ENCODE measurements at places on chromosomes 6 and 20.

DNA sequence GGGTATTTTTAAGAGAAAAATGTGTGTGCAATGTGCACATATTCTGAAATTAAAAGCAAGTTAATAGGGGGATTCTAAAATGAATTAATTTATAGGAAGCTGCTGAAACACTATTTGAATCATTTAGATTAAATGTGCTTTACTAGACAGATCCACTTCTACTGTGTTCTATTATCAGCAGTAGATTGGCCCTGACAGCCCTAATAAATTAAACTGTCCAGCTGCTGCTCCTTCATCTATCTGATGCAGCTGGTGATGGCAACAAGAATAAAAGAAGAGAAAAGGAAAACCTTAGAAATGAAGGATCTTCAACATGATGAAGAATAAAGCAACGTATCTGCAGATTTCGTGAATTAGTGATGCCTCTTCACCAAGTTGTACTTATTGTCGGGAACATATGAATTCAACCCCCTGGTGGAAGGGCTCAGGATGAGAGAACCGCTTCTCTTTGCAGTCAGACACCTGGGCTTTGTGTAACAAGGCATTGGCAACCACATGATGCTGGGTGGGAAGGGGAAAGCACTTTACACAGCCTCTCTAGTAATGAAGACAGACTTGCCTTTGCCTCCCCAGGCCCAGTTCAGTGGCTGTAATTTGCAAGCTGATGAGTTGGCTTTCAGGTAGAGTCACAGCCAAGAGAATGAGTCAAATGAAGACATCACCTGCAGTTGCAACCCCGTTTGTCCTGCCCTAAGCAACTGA, 94.4 kb downstream of the LAMP5 start:
- no peak for DNase-seq

GRCh38 chr6:4774715-4775493, 1.3 kb upstream of the CDYL start:
- DNase-seq = no peak

- no peak for DNase-seq
These were observed 10.7 kb downstream of the PPIL1 start for GRCh38 chr6:36863670-36864540.

GRCh38 chr20:16040742-16041141, 532.5 kb downstream of the KIF16B start:
- no peak for DNase-seq

DNA sequence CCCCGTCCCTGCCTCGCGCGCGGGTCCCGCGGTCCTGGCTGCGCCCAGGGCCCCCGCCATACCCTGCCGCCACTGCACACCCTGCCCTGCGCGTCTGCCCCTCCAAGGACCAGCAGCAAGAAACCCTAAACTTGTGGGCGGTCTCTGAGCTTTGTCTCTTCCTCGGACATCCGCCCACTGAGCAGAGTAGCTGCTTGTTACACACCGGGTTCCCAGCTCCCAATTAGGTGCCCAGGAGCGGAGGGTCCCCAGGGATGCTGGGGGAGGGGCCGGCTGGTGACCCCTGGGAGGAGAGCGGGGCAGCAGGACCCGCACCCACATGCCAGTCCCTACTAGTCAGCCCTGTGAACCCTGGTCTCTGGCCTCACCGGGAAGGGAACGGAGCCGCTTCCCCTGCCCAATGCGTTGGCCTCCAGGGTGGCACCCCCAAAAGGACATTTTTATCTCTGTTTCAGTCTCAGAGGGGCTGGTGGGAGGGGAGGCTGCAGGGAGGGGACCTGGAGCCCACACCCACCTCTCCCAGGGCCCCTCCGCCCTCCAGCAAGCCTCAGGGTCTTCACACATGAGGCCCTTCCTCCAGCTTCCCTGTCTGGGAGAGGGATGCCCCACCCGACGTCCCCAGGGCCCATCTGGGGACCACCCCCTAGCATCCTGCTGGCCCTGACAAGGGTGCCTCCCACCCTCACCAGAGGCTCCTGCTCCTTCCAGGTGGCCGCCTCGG, 10.5 kb downstream of the STMN3 start:
- DNase-seq = no peak

DNA sequence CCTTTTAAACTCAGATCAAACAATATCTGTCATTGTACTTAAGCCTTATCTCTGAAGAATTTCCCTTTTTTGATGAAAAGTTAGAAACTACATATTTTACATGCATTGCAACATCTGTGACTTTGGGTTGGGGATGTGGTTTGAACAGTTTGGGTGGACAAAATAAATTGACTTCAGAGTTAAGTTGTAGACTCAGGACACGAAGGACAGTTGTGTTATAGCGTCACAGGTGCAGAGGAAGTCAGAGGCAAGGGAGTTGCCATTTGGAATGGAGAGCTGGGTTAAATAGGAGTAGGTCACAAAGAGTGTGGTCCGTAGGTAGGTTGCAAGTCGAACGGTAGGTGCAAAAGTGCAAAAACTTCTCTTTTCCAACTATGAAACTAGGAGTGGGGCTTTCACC, 46.0 kb downstream of the ZFAND3 start:
- DNase-seq = no peak

DNA sequence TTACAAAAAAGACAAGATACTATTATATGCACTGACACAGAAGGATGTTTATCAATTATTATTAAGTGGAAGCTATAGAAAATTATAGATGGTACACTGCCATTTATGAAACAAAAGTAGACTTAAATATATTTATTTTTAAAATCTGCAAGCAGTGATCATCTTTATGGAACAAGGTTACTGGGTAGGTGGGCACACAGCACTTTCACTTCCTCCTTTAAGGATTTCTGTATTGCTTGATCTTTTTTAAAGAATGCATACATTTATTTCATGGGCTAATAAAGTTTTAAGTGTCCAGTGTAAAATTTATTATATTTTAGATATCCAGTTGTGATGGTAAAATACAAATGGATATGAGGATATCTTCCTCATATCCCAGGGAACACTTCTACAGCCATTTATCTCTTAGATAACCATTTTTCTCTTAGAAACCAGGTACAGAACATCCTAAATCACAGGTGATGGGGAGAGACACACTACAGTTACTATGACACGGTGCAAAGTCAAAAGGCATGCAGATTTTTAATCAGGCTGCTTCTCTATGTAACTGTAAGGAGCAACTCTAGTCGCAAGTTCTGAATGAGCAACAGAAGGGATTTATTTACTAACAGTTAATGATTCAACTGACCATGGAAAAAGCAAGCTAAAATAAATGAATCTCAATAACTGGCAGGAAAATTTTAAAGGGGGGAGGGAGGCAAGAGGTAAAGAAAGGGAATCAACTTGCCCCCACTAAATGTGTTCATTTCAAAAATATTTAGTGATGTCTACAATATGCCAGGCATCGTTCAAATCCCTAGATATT, 2.2 kb downstream of the FBXL4 start:
- no peak for DNase-seq

DNA sequence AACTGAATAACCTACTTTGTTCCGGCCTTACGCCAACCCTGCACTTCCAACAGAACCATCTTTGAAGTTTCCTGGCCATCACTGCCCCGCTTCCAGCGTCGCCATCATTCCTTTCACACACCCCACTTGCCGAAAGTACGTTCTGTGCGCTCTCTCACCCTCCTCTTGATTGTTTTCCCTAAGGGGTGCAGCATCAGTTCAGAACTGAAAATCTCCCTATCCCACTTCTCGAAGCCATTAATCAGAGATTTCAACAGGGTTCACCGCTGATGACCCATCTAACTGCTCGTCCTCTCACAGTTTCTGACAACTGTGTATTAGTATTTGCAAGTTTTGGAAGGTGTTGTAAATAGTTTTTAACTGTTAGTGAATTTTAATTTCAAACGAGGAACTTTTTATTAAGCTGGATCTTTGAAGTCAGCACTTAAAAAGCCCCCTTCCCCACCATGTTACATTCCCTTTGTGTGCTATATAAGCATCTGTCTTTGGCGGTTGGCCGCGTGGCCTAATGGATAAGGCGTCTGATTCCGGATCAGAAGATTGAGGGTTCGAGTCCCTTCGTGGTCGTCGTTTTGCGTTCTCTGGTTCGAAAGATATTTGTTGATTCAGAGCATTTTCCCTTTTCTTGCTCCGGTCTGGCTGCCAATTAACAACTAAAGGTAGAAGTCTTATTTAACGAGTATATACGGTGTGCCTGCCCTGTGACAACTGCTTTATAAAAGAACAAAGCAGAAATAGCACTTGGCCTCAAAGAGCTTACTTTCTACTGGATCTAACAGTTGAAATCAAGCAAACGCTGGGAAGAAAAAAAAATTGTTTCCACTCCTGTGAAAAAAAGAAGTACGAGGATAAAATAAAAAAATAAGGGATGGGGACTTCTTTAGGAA, 42.6 kb downstream of the TRIM27 start:
- DNase-seq = peak; percentile 78
